Left ventricle myocardium inferior (tissue), 1 donor: ENCODE measurements at places on chromosomes 3 and 15. TPM values are rescaled to one million over a fixed set of nuclear protein-coding genes. Genes with fewer than 3 reads are reported as not detected.

GRCh38 chr3:19364148-19364547 is 215.8 kb downstream of the KCNH8 start:
- DNase-seq = no peak

Gene CPEB1
- 1.6 TPM for total RNA-seq

- DNase-seq = no peak
Measured at GRCh38 chr15:90022905-90023700, 22.0 kb downstream of the ZNF710 start.

GRCh38 chr15:39889601-39890000 is 30.5 kb downstream of the GPR176 start:
- no peak for DNase-seq

Gene CPNE4
- total RNA-seq = 17.9 TPM

GRCh38 chr15:28985691-28986090 is 99.9 kb downstream of the APBA2 start:
- no peak for DNase-seq

DNA sequence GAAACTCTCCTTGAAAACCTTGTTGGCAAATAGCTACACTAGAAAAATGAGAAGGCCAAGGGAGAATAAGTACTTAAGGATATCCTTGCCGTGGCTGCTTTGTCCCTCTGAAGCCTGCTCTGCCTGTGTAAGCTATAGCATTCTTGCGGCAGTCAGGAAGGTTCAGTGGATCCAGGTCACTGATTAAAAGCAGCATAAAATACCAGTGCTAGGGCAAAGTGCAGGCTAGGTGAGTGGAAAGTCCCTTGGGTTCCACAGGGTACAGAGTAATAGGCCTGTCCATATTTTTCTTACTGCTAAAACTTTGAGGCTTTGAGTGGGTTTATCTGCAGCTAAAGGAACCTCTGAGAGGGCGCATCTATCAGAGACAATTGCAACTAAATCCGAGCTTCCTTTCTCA is 10.3 kb downstream of the CXCR6 start:
- DNase-seq = no peak

GRCh38 chr3:57557085-57557537 is 1.0 kb downstream of the PDE12 start:
- no peak for DNase-seq

DNA sequence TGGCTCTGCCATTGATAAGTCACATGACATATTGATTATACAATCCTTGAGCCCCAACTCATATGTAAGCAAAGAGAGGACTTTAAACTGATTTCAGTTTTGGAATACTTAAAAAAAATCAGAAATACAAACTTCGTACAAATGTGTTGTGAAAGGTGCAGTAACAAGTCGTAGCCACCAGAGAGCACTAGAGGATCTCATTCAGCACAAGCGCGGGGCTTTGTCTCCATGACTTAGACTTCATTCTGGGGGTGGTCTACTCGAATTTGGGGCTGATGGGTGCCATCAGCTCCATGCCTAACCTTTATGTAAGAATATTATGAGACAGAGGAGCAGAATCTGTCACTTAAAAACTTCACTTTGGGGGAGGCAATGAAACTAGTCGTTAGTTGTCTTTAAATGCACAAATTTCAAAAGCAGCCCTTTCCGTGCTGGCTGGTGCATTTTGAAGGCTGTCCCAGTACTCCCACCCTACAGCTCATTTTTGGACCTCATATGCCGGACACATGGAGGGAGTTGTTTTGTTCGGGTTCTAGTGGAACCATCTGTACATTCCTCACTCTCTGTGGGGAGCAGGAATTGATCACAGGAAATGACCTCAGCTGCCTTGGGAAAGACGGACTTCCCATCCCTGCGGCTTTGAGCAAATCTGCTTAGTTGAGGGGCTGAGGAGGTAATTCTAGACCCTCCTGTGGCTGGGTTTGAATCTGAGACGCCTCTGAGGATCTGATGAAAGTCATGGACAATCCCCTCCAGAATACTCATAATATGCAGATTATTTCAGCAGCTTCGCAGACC is 27.5 kb upstream of the MASP1 start:
- no peak for DNase-seq

DNA sequence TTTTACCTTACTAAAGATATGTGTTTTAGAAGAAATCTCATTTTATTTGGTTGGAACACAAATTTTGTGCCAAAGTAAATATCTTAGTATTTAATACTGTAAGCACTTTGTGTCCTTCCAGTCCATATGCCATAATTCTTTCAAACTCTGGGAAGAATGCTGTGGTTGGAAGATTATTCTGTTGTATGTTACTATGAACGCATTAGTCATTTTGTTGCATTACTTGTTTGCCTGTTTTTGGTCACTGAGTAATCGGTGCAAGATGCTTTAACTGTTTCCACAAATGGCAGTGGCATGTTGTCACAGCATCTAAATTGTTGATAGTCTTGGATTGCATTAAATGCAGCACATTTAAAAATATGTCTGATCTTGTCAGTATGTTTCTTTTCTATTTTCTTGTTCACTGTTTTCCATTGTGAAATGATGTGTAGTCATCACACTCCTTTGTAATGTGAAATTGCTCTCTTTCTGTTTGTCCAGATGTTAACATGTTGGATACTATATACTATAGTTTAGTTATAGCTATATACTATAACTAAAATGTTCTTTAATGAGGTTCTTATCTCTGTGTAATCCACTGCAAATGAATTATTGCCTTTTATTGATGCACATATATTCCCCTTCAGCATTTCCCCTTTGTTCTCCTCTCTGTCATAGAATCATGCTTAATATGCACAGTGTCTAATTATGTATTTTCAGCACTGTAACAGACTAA is 89.9 kb upstream of the FLNB start:
- no peak for DNase-seq

Gene FEZF2
- not detected for total RNA-seq
